ENCODE measurements at places on chromosomes 4 and X.

- DNase-seq, result no peak
Observed at GRCh38 chrX:154502989-154503388, 12.6 kb upstream of the SLC10A3 start.

- DNase-seq, result no peak
Observed at GRCh38 chrX:127726227-127726626, 326.0 kb downstream of the ACTRT1 start.

DNA sequence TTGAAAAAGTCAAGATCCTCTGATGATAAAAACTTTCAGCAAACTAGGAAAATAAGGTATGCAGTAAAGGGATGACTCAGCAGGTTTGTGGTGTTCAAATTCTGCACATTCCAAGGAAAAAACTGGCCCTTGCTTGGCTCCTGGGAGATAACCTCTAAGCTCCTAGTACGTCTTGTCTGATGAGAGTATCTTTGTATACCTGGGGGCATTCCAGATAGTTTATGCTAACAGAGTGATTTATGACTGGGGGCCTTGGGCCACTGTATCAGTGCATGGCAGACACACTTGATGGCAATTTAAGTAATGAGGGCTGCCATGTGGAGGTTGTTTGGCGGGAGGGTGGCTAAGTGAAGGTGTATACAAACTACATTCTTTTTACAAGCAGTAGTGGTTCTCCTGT is 56.9 kb downstream of the NSG1 start:
- DNase-seq, result no peak

GRCh38 chr4:153207567-153207966 is 3.3 kb downstream of the TRIM2 start:
- DNase-seq, result no peak

DNA sequence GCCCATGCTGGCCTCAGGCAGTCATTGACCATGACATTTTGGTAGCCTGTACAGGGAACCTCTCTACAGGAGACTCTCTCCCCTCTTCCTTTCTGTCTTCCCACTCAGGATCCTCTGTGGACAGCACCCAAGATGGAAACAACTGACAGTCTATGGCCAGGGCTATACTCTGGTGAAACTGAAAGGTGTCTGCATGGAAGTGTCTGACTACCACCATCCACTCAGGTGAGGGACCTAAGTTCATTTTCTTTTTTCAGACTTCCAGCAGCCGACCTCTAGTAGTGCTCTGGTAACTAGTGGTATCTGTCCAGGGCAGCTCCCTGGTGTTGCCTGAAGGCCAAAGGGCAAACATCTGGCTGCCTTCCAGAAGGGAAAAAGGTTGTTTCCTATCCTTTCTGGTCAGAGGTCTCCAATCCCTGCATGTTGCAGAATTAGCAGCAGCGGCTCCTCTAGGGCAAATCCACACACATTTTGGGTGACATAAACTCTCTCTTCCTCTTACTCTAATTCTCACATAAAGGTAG is 804.5 kb downstream of the C4orf33 start:
- DNase-seq, result no peak

GRCh38 chr4:152534541-152535359 is 1.1 kb downstream of the FBXW7 start:
- no peak for DNase-seq

DNA sequence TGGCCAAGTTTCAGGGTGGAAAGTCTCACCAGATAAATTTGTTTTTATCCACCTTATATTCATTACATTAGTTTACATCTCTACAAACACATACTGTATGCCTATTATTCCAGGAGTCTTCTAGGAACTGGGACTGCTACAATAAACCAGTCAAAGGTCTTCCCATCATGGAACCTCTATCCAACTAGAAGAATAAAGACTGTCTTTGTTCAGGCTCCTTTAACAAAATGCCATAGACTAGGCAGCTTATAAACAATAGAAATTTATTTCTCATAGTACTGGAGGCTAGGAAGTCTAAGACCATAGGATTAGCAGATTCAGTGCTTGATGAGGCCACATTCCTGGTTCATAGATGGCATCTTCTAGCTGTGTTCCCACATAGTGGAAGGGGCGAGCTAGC is 61.6 kb downstream of the PACRGL start:
- DNase-seq, result no peak

DNA sequence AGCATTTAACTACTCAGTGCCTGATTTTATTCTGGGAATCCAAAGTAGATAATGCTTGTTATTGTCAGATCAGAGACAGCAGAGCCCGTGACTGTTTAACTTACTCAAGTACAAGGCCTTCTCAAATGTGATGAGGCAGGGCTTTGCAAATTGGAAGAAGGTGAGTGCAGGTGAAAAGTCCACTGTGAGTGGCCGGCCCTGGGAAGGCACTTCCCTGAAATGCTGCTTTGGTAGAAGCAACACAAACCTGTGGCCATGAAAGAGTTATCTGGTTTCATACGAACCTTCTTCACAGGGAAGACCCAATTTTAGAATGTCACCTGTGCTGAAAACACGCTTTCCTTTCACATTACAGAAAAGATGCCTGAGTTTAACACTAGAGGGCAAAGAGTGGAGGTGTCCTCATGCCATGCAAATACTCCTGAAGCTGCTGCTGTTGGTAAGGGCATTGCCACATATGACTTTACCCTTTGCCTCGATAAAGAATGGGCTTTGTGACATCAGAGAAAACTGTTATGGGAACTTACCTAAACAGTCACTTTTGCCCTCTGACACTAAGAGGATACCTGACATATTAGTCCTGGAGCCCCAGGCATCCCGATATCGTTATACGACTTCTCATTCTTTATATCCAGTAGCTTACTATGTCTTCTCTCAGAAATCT is 8.0 kb downstream of the PPARGC1A start:
- DNase-seq, result no peak
